NCI-H226 (cell line): ENCODE measurements at places on chromosomes 4 and X.

DNA sequence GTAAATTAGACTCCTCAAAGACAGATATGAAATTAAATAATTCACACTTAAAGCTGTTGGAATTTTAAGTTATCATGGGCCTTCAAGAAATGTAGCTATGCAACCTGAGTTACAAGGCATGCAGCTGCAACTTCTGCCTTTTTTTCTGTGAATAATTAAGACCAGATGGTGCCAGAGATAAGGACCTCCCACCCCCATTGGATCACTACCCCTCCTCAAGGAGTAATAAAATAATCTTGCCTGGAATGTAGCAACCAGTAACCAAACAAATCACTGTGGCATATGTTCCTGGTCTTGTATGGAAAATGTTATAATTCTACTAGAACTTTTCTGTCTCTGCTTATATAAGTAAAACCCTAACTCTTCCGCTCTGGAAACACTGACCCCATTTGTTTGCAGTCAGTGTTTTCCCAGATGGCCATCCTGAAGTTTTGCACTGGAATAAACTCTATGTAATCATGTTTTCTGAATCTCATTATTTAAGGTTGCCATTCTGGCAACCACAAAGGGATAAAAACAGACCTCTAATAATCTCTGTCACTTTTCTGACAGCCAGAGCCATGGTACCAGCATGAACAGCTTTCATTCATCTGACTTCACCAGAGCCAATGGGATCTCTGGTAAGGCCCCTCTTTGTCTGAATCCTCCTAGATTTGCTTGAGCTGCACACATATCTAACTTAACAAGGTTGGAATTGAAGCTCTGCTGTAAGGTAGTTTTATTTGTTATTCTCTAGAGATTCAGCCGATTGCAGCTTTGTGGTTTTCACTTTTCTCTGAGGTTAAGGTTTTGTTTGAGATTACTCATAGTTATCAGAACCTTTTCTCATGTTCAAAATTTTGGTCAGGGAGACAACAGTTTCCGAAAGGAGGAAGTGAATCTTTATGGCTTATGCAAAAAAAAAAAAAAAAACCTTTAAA is 274.6 kb downstream of the NAF1 start:
- DNase-seq = no peak

DNA sequence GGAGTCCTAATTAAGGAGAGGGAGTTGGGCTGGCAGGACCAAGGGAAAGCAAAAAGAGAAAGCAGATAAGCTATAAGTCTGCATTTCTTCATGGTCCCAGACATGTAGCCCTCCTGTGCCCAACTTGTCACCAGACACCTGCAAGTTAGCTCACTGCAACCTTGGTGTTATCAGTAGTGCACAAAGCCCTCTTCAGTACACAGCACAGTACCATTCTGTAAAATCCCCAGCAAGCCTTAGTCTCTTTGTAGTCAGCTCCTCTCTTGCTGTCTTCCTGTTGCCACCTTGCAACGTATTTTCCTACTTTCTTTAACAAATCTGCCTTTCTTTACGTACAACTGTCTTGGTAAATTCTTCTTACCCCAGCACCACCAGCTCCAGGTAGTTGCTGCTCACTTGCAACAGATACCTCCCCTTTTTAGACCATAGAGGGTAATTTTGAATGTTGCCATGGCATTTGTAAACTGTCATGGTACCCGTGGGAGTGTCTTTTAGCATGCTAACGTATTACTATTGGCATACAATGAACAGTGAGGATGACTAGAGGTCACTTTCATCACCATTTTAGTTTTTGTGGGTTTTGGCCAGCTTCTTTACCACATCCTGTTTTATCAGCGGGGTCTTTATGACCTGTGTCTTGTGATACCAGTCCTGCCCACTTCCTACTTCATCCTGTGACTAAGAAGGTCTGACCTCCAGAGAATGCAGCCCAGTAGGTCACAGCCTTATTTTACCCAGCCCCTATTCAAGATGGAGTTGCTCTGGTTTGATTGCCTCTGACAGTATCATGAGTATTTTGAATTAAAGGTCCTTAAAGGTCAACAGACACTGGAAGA is 28.3 kb upstream of the AP1S2 start:
- DNase-seq = peak; percentile 51

- no peak for DNase-seq
These were observed 951.2 kb upstream of the DIAPH2 start for GRCh38 chrX:95733426-95733825.

DNA sequence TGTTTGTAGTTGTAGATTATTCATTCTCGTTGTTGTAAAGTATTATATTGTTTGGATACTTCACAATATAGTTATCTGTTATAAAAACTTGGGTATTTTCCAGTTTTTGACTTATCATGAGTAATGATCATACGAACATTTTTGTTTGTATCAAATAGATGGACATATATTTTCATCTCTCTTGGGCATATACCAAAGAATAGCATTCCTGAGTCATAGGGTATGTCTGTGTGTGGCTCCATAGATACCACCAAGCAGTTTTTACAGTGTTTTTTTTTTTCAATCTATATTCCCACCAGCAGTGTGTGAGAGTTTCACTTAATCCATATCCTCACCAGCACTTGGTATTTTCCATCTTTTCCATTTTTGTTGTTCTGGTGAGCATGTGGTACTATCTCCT is 89.7 kb upstream of the RAB40AL start:
- DNase-seq = no peak

DNA sequence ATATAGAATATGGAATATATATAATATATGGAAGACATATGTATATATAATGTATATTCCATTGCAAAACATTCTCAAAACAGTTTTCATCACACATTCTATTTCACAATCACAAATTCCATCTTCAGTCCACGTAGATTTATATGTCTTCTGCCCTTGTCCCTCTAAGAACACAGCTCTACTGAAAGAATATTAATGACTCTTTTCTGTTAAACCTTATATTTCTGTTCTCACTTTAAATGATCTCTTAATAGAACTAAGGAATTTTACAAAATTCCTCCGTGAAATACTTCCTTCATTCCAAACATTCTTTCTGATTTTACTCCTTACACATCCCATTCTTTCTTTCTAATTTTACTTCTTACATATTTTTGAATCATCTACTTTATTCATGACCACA is 1043.1 kb upstream of the PABPC4L start:
- DNase-seq = peak; percentile 6

- DNase-seq = no peak
These were observed 591.2 kb downstream of the ZNF674 start for GRCh38 chrX:45954026-45954425.

- no peak for DNase-seq
These were observed 72.4 kb upstream of the KLHL13 start for GRCh38 chrX:118189000-118189399.

DNA sequence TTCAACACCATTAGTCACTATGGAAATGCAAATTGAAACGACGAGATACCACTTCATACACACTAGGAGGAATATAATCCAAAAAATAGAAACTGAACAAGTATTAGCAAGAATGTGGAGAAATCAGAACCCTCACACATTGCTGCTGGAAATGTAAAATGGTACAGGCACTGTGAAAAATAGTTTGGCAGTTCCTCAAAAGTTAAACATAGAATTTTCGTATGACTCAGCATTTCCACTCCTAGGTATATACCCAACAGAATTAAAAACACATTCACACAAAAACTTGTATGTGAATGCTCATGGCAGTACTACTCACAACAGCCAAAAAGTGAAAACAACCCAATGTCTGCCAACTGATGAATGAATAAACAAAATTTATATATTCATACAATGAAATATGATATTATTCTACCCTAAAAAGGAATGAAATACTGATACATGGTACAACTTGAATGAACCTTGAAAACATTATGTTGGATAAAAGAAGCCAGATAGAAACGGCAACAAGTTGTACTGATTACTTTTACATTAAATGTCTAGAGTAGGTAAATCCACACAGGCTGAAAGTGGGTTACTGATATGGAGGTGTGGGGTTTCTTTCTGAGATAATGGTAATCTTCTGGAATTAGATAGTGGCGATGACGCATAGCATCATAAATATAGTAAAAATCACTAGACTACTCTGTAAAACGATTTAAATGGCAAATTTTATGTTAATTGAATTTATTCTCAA is 22.3 kb downstream of the TEC start:
- DNase-seq = no peak

GRCh38 chr4:166421556-166422156 is 548.6 kb downstream of the TLL1 start:
- DNase-seq = peak; percentile 84

- DNase-seq = no peak
These were observed 227.2 kb downstream of the SPCS3 start for GRCh38 chr4:176546975-176547374.

DNA sequence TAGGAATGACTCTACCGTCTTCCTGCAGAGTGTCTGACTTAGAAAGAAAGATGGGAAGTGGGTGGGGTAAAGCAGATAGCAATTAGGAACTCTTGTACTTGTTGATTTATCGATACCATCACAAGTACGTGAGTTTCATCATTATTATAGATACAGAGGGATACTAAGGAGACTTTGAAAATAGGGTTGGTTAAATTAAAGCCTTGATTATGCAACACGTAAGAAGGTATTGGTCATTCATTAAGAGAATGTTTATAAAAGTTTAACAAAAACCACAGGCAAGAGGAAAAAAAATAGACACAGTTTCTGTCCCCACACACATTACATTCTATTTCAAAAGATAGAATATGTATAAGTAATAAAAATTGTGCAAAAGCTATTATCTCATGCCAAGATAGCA is 65.9 kb upstream of the UGT2B7 start:
- no peak for DNase-seq

- no peak for DNase-seq
These were observed 18.4 kb upstream of the ANAPC4 start for GRCh38 chr4:25358515-25359275.

DNA sequence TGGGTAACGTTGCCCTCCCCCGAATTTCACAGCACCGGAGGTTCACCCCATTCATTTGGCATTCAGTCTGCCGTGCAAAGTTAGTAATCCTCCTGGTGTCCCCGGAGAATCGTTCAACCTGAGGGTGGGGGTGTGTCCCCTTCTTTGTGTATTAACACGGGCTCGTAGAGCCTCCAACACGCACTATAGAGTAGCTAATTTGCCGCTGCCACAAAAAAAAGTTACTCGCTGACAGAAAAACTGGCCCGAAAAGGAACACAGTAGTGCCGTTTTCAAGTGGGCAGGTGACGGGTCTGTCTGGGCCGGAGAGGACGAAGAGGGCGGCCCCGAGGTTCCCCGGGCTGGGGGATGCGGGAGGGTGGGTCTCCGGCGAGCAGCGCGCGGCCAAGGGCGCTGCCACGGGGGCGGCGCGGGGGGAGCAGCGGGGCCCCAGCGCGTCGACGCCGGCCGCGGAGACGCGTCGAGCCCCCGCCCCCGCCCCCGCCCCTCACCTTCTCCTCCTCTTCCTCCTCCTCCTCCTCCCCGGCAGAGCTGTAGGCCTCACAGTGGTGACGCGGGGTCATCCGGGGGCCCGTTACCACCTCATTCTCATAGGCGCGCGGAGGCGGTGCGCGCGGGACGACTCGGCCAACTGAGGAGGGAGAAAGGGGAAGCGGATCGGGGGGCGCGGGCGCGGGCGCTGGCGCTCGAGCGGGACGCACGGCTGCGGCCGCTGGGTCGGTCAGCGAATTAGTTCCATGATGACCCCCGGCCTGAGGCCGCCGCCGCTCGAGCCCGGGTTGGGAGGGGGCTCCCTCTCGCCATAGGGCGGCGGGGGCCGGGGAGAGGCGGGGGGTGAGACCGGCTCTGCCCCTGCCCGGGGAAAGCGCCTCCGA is 571 bp downstream of the CCNI start:
- DNase-seq = peak; percentile 65

DNA sequence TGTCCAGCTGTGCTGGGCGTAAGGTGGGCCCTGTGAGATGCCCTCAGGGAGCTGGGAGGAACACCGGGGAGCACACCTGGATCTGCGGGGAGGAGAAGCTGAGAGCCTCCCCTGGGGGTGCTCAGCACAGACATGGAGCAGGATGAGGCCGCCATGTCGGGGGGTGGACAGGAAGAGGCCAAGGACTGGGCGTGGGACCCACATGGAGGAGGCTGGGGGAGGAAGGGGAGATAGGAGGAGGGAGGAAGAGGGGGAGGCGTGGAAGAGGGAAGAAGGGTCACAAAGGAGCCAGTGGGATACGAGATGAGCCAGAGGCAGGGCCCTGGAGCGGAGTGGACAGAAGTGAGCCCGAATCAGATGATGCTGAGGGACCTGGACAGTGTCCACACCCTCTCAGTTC is 66.3 kb downstream of the ZFYVE28 start:
- DNase-seq = no peak

DNA sequence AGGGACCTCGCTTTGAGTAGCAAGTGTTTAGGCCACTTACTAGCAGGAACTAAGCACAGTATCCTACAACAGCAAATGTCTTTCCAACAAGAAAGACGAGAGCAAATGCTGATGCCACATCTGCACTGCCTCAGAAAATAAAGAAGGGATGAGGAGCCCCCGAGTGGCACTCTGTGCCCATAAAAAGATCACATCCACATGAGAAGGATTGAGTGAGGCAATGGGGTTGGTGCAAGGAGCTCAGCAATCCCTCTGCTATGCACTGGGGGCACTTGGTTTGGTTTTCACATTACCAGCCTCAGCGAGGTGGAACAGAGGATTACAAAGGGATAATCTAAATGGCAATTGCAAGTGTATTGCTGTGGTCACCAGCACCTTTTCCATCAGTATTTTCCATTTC is 252.8 kb upstream of the SLC7A11 start:
- no peak for DNase-seq

DNA sequence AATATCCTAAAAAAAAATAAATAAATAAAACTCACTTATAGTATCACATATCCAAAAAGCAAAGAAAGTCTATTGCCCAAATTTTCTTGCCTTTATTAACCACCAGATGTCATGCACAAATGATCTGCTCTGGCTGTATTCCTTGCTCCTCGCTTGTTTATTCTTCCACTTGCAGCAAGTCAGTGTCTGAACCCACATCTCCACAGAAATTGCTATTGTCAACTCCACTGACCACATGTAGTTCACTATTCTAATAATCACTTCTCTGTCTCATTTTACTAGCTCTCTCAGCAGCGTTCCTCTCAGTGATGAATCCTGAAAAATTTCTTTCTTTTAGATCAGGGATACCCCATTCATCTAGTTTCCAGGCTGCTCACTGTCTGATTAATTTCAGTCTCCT is 29.3 kb upstream of the CXXC4 start:
- DNase-seq = no peak

DNA sequence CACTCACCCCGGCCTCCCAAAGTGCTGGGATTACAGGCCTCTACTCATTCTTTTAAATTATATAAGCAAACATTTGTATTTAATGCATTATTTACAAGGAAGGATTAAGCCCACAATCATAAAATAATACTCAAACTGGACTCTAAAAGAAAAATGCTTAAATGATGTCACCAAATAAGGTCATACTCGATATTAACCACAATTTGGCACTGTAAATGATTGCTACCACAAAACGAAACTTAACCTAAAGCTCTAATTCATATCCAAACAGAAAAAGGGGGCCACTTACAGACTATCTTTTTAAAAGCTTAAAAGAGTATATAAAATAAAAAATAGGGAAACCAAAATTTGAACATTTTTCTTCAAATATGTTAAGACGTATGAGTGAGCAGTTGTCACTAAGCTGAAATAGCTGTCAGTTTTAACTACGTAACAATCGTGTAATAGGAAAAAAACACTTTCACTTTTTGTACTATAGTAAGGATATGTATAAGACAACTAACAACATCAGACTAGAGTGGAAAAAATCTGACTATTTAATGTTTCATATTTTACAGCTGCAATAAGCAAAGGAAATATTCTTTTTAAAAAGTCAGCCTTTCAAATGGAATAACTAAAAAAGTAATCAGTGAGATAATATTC is 108.2 kb upstream of the GPR34 start:
- DNase-seq = no peak

- DNase-seq = no peak
These were observed 83.4 kb upstream of the COX18 start for GRCh38 chr4:73152893-73153292.
